ENCODE measurements at places on chromosomes 7 and 10. TPM values are rescaled to one million over a fixed set of nuclear protein-coding genes. Genes with fewer than 3 reads are reported as not detected.

DNA sequence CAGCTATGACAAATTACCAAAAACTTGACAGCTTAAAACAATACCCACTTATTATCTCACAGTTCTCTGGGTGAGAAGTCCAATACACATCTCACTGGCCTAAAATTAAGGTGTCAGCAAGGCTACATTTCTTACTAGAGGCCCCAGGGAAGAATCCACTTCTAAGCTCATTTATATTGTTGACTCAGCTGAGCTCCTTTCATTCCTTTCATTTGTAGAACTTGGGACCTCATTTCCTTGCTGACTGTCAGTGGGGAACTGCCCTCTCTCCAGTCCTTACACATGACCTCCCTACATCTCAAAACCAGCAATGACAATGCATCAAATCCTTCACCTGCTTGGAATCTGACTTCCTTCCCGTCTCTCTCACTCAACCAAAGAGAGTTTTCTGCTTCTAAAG lies 240.3 kb downstream of the IPMK start:
- no peak for DNase-seq

- DNase-seq: no peak
Observed at GRCh38 chr10:124019886-124020797, 73.3 kb downstream of the CHST15 start.

GRCh38 chr7:106199813-106200364 lies 84.9 kb downstream of the NAMPT start:
- no peak for DNase-seq

DNA sequence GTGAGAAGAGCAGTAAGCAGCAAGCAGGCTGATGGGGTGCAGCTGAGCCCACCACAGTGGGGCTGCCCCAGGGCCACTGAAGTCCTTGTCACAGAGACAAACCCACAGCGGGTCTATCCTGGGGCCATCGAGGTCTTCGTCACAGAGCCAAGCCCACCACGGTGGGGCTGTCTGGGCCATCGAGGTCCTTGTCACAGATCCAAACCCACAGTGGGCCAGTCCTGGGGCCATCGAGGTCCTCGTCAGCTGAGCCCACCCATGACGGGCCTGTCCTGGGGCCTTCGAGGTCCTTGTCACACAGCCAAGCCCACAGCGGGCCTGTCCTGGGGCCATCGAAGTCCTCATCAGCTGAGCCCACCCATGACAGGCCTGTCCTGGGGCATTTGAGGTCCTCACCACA lies 549.9 kb downstream of the DNAJB6 start:
- peak; percentile 32 for DNase-seq

DNA sequence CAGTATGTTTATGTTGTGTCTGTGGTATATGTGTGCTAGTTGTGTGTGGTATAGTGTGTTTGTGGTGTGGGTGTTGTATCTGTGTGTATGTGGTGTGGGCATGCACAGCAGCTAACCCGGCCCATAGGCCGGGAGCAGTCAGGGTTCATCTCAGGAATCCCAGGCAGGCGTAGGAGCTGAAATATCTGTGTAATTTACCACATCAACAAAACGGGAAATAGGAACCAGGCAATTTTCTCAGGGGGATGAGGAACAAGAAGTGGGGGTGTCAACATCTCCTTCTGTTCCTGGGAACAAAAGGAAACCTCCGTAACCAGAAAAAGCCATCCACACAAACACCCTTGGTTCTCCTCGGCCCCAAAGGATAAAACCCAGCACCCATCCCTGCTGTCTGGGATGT lies 24.5 kb upstream of the ZNF488 start:
- no peak for DNase-seq

DNA sequence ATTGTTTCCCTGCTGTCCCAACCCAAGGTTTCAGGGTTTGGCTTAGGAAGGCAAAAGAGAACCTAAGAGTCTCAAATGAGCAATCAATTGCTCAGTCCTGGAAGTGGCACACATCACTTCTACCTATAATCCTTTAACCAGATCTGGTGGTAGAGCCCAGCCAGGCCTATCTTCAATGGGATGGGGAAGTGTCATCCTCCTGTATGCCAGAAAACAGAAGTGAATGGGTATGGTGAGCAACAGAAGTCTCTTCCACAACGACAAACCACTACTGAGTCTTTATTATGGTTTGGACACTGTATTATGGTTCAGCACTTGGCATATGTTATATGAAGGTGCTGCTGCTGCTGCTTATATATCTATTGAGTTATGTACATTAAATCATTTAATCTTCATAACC lies 3.0 kb upstream of the AKR1B1 start:
- no peak for DNase-seq

- DNase-seq: peak; percentile 60
Observed at GRCh38 chr10:43193496-43194080, 55.3 kb downstream of the CSGALNACT2 start.

- no peak for DNase-seq
Observed at GRCh38 chr10:11003679-11004078, 14.0 kb upstream of the CELF2 start.

DNA sequence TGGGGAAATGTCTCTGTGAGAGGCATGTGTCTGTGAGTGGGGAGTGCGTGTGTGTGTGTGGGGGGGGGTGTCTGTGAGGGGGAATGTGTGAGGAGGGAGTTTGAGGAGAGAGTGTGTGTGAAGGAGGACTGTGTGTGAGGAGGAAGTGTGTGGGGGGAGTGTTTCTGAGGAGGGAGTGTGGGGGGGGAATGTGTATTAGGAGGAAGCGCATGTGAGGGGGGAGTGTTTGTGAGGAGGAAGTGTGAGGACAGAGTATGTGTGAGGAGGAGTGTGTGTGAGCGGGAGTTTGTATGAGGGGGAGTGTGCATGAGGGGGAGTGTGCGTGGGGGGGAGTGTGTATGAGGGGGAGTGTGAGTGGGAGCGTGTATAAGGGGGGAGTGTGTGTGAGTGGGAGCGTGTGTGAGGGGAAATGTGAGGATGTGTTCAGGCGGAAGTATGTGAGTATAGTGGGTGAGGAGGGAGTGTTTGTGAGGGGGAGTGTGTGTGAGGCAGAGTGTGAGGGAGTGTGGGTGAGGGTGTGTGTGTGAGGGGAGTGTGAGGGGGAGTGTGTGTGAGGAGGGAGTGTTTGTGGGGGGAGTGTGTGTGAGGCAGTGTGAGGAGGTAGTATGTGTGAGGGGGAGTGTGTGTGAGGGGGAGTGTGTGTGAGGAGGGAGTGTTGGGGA lies 21.8 kb upstream of the PTPRN2 start:
- DNase-seq: no peak

- DNase-seq: no peak
Observed at GRCh38 chr7:127771707-127772106, 119.7 kb downstream of the SND1 start.

GRCh38 chr10:121237718-121238117 lies 360.5 kb downstream of the FGFR2 start:
- no peak for DNase-seq

DNA sequence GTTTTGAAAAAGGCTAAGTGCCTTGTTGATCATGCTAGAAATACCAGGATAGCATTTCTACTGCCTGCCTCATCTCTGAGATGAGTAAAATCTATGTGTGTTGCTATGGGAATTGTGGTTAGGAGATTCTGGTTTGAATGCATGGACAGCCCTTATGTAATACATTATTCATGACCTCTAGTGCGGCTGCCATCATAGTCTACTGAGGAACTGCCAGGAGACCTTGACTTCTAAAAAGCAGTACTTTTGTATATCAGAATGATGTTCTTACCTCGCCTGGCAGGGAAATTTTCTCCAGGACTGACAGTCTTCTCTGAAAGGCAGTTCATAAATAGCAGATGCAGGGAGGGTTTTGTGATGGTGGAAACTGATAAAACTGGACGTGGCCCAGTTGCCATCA lies 248.5 kb downstream of the NSUN6 start:
- no peak for DNase-seq

GRCh38 chr10:119412244-119413092 lies 130.1 kb downstream of the RGS10 start:
- DNase-seq: peak; percentile 88

GRCh38 chr7:104943502-104944343 lies 70.3 kb upstream of the KMT2E start:
- no peak for DNase-seq

DNA sequence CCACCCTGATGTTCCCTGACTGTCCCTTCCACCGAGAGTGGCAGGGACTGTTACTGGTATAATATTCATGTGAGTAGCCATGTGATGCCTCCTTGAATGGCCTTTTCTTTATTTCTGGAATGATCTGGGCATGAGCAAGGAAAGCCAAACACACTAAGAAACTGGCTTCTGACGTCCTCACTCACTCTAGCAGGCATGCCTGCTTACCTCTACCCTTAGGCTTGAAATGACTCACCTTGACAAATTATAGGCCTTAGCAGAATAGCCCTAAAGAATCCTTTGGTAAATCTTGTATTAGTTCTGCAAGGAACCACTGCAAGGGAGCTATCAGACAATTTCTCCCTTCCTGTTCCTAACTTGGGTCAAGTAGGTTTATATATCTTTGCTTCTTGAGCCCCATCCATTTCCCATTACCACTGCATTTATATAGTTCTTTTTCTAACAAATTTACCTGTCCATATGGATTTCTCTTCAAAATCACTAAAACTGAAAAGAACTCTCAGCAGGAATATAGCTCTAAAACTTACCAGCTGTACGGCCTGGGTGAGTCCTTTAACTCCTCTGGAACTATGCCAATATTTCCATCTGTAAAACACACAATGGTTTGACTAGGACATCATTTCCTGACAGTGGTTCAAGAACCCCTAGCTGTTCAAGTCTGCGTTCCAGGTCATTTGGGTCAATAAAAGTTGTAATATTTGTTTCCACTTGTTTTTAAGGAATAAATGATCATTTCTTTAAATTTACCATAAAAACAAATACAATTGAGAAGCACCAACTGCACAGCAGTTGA lies 13.0 kb upstream of the NDUFA5 start:
- no peak for DNase-seq

GRCh38 chr7:156234192-156234591 lies 406.4 kb upstream of the RNF32 start:
- no peak for DNase-seq

- DNase-seq: no peak
Observed at GRCh38 chr7:142646386-142647140, 102.7 kb upstream of the PRSS1 start.

- DNase-seq: no peak
Observed at GRCh38 chr10:117734731-117735405, 192.3 kb downstream of the EMX2 start.

DNA sequence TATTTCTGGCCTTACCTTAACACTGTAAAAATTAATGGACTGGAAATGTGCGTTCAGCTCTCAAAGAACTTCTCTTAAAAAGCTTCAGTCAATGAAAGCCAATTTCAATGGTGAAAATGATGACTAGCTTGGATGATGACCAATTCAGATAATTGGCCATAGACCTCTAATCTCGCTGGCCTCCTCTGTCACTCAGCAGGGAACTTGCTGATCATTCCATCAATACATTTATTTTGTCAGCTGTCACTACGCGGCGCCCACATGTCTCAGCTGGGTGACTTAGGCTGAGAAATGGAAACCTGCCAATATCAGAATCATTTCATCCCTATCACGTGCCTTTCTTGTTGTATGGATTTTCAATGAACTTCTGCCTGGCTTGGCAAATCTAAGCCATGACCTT lies 673.0 kb upstream of the AUTS2 start:
- no peak for DNase-seq

- no peak for DNase-seq
Observed at GRCh38 chr10:29254123-29255046, 34.5 kb upstream of the LYZL1 start.

DNA sequence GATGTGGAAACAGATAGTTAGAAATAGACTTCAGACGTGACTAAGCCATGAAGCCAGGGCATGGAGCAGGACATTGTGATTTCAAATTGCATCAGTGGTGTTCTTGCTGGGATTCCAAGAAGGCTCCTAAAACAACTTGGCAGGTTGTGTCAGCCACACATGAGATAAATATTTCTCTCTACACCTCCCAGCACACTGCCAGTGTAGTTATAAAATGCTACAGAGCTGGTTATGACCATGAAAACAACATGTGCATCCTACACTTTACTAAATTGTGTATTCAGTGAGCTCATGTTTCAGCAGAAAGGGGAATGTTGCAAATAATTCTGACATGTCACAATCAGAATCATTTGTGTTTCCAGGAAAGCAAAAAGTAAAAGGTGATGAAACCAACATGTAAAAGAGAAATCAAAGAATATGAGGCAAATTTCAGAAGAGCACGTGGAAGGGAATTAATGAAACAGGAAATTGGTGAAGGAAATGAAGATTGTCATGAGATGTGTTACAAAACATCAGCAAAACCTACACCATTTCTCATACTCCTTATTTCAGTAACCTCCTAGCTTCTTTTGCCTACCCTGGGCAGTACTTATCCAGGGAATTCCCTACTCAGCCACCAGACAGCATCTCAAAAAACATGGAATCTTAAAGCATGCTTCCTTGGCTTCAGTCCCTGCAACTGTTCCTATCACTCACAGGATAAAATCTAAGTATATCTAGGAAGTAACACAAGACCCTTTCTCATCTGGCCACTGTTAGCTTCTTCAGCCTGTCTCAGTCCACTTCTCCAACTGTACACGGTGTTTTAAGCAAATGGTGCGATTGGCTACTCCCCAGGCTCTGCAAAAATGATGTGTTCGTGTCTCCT lies 5.8 kb upstream of the CYP3A7 start:
- no peak for DNase-seq

DNA sequence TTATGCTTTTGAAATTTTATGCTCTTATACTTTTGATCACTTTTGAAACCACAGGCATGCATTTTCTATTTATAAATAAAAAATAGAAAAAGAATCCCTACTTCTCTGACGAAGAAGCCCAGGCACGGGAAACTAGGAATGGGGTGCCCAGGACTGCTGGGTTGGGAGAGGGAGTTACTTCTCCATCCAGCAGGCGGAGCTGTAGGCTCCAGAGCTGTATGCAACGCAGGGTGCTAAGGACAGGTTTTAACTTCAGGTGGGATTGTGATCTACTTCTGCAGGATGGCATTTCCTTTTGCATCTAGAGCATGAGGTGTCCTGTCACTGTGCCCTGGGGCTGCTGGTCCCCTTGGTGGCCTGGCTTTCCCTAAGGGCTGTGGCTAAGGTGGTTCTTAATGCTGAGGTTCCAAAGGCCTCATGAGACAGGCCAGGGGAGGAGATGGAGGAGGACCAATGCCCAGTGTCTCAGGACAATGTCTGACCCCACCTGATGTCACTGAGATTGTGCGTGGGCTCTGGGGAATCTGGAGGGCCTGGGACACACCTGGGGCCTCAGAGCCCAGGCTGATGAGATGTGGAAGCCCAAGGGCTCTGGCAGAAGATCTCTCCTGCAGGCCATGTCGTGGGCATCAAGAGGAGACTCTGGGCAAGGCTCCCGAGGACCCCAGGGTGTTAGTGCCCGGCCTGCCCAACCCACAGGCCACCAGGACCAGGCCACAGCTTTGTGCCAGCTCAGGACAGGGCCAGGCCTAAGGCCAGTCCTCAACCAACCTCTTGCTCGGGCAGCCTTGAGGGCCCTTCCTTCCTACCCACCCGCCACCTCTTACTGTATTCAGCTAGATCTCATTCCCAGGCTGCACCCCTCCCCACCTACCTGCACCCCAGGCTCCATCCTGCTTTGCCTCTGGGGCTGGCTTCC lies 507 bp downstream of the CCDC201 start:
- no peak for DNase-seq

The SHH gene
- total RNA-seq: 0.10 TPM

The KIAA1217 gene
- 18.3 TPM for total RNA-seq

The IFIT1 gene
- total RNA-seq: 13.2 TPM

The CYP2C19 gene
- total RNA-seq: not detected

The AKR1D1 gene
- not detected for total RNA-seq

The MPLKIP gene
- total RNA-seq: 17.8 TPM

The ANXA11 gene
- total RNA-seq: 256 TPM

The SLC26A4 gene
- total RNA-seq: 2.3 TPM

The LRRTM3 gene
- 0.93 TPM for total RNA-seq

Data from aorta (tissue), 5 donors.